Uterus (tissue), 4 donors: ENCODE measurements at places on chromosomes 3 and 15. TPM values are rescaled to one million over a fixed set of nuclear protein-coding genes. Genes with fewer than 3 reads are reported as not detected.

DNA sequence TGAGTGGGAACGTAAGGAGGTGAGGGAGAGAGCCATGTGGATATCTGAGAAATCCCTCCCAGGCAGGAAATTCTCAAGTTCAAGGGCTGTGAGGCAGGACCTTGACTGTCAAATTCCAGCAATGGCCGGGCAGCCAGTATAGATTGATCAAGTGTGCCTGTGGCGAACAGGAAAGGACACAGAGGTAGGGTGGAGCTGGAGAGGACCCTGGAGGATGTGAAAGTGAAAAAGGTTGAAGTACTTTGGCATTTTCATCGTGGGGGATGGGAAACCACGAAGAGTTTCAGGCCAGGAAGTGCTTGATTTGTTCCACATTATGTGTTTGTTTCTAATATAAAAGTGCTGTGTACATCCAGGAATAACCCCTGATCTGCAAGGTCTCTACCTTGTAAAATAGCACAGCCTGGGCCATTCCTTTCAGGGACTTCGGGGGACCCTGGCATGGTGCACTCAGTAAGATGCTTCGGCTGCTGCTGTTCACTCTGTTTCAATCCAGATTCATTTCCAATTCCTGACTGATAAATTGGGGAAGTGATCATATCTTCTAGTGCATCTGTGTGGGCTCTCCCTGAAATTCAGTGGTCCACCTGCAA, 156.6 kb downstream of the MCTP2 start:
- no peak overlapping the region for H3K4me3 ChIP-seq
- no peaks in the 10 kb centered on the region for H3K4me1 ChIP-seq
- H3K27me3 ChIP-seq, result no peaks in the 10 kb centered on the region
- H3K27ac ChIP-seq, result no peak overlapping the region

DNA sequence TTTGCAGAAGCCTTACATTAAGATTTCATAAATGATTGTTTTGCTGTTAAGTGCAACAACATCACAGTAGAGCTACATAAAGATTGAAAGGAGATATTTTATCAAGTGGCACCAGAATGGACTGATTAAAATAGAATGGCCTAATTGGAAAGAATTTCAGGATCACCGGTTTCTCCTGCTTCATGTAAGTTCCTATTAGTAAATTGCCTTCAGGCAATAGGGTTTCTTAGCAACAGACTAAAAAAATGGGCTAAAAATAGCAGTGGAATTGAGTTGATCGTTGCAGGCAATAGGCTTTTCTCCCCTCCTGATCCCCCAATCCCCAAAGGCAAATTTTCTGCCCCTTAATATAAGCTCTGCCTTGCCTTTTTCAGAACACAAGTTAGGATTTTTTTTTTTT, 917 bp downstream of the LNP1 start:
- no peaks in the 10 kb centered on the region for H3K36me3 ChIP-seq
- DNase-seq, result no peak
- peak overlapping the region; percentile 87 for H3K27ac ChIP-seq
- H3K4me1 ChIP-seq, result no peaks in the 10 kb centered on the region
- no peaks in the 10 kb centered on the region for H3K27me3 ChIP-seq

DNA sequence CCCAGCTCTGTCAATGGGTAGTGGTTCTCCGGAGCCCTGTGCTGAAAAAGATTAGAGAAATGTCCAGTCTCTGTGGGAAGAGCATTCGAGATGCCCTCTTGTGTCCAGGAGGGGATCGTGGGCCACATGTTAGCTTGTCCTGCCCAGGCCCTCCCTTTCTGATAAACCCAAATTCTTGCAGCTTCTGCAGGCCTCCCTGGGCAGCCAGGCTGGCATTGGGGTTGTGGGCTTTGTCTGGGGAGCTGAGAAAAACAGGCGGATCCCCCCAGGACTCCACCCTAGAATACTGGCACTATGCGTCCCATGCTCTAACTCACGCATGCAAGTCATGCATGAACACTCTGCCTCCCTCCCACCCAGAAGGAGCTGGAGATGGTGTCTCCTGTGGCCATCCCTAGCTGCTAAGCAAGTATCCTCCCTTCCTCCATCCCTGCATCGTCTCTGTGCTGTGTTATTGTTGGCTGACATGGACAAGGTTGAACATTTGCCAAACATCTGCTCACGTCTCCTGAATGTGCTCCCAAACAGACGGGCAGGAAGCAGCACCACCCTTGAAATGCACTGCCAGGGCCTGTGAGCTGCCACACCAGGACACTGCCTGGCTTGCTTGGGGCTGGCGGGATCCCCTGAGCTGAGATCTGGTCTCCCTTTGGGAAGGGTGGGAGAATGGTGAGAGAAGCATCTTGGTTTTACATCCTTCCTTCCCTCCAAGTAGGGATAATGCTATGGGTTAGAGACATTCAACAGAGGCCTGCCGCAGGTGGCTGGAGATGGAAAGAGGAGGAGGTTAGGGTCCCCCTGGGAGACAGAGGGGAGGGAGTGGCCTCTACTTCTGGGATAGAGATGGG, 26.5 kb downstream of the CFAP161 start:
- DNase-seq, result peak; percentile 65
- H3K27me3 ChIP-seq, result no peaks in the 10 kb centered on the region
- no peak overlapping the region for H3K4me3 ChIP-seq
- H3K27ac ChIP-seq, result peak overlapping the region; percentile 51
- no peaks in the 10 kb centered on the region for H3K36me3 ChIP-seq

- no peaks in the 10 kb centered on the region for H3K27me3 ChIP-seq
- DNase-seq, result no peak
- H3K27ac ChIP-seq, result no peak overlapping the region
- H3K4me1 ChIP-seq, result no peaks in the 10 kb centered on the region
- no peaks in the 10 kb centered on the region for H3K36me3 ChIP-seq
These were observed 13.8 kb downstream of the XCR1 start for GRCh38 chr3:46013316-46014094.

DNA sequence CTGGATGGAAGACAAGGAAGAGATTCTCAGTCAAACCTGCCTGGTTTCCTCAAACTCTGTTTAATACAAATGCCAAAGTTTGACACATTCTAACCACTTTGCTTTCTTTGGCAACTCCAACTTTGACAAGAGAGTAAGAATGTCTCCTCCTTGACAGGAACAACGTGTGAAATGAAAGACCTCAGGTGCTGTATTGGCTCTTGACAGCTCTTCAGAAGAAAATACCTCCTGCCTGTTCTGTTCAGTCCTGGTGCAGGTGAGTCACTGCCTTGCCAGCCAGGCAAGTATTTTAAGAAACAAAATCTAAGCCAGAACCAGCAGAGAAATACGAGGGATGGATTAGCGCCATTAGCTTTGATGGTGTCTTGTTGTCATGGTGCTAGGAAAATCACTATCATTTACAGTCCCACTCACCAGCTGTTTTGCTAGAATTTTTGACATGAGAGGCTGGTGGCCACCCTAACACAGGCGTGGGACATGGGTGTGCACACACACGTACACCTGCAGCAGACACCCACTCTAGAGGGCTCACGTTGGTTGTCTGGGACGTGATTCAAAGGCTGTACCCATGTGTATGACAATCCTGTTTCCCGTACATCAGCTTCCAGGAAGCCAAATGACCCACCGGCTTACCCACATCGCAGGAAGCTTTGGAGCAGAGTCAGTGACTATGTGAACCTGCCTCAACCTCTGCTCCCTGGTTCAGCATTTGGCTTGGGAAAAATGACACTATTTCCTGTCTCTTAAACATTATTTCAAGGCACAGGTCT, 60.4 kb downstream of the CCNL1 start:
- H3K27ac ChIP-seq, result peak overlapping the region; percentile 68
- H3K4me1 ChIP-seq, result no peaks in the 10 kb centered on the region
- H3K4me3 ChIP-seq, result no peak overlapping the region
- DNase-seq, result no peak
- H3K27me3 ChIP-seq, result no peaks in the 10 kb centered on the region
- H3K36me3 ChIP-seq, result no peaks in the 10 kb centered on the region

GRCh38 chr15:69316291-69316690, 17.6 kb downstream of the PAQR5 start:
- H3K36me3 ChIP-seq, result no peaks in the 10 kb centered on the region
- no peak for DNase-seq
- no peak overlapping the region for H3K4me3 ChIP-seq
- H3K27me3 ChIP-seq, result no peaks in the 10 kb centered on the region
- H3K27ac ChIP-seq, result no peak overlapping the region
- H3K4me1 ChIP-seq, result no peaks in the 10 kb centered on the region

- H3K36me3 ChIP-seq, result no peaks in the 10 kb centered on the region
- DNase-seq, result no peak
- no peaks in the 10 kb centered on the region for H3K27me3 ChIP-seq
- no peak overlapping the region for H3K4me3 ChIP-seq
These were observed 310.4 kb downstream of the ERC2 start for GRCh38 chr3:56157693-56158362.

GRCh38 chr3:191915712-191916111, 454.7 kb downstream of the PYDC2 start:
- no peak for DNase-seq
- no peaks in the 10 kb centered on the region for H3K4me1 ChIP-seq
- no peak overlapping the region for H3K4me3 ChIP-seq

RAB6B gene
- 0.29 TPM for total RNA-seq

SLC9C1 gene
- total RNA-seq, result 1.7 TPM

GUCA1C gene
- total RNA-seq, result not detected

XYLB gene
- 12.7 TPM for total RNA-seq

MED12L gene
- total RNA-seq, result 5.4 TPM

RGMA gene
- total RNA-seq, result 3.6 TPM
